Stimulated activated CD8-positive, alpha-beta memory T cell treated with anti-CD3 and anti-CD28 coated beads, Interleukin-4, amount 100 ng/mL, for 48 hours (primary cell): ENCODE measurements at places on chromosomes 6 and 20.

- DNase-seq = no peak
Measured at GRCh38 chr20:8433291-8433690, 301.2 kb downstream of the PLCB1 start.

- no peak for DNase-seq
Measured at GRCh38 chr20:50876063-50876685, 55.1 kb downstream of the ADNP start.

DNA sequence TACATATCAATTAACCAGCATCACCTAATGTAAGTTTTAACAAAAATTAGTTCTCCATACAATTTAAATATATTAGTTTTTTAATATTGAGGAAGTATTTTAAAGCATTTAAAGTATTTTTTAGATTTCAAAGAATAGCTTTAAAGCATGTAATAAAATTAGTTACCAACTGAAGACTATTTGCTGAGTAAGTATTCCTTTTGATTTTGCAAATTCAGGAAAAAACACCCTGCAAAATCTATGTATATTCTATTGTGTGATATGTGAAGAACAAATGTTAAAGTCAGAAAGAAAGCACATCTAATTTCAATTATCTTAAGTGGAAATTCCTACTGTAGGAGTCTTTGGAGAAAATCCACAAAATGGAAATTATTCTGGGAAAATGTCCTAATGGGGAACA, 107.3 kb downstream of the COL21A1 start:
- DNase-seq = no peak

- no peak for DNase-seq
Measured at GRCh38 chr6:164124986-164125385, 710.5 kb downstream of the QKI start.

GRCh38 chr6:36913082-36913481, 27.3 kb downstream of the C6orf89 start:
- DNase-seq = no peak

DNA sequence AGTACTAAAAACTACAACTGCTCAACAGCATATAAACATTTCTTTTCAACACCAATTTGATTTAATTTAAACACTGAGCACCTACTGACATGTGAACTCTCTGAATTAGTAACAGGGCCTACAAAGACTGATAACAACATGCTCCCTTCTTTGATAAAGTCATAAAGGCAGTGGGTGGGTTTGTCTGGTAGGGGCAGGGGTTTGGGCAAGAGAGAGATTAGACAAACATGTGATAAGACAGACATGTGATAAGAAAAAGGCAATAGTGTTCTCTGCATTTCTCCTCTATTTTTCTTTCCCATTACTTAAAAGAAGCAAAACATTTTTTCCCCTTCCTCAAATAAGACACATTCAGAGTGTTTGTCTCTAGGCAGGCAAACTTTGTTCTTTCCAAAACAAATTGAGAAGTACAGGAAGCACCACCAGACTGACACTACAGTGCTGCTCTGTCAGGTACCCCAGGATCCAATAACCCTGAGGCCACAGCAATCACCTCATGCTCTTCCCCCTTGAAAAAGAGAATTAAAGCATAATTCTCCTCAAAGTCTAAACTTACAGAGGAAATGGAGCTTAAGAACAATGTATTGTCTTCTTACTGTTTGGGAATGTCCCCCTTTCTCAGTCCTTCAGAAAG, 11.9 kb downstream of the C6orf52 start:
- no peak for DNase-seq

- DNase-seq = no peak
Measured at GRCh38 chr6:133704371-133704770, 184.5 kb upstream of the TCF21 start.

DNA sequence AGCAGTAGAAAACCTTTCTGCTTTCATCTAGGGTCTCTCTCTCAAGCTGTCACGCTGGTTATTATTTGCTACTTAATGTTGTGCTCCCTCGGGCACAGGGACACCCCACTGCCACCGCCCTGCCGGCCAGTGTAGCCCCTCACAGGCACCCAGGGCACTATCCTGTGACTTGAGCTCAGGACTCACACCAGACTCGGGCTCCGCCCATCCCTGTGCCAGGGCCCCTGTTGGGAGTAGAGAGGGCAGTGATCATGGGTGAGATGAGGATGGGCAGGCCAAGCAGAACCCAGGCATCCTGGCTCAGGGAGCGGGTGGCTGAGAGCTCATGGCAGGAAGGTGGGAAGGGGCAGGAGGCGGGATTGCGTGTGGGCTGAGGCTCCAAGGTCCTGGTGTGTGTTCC, 371.9 kb downstream of the ZFAND3 start:
- no peak for DNase-seq

GRCh38 chr6:41429506-41430504, 94.4 kb downstream of the NCR2 start:
- DNase-seq = no peak

DNA sequence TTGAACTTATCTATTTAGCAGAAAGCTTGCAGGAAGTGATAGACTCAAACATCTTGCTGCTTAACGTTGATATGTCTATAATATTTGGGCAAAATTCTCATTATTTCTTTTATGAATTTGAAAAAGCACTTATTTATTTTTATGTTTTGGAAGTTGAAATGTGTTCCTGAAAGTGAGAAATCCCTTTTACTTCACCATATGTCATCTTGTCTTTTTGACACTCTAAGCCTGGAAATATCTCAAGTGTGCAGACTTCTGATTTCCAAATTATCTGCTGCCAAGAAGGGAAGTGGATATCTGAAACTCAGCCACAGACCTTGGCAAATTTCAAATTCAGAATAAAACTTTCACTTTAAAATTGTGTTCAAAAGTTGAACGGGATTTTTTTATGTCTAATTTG, 368.7 kb upstream of the MANEA start:
- DNase-seq = no peak

- DNase-seq = no peak
Measured at GRCh38 chr6:162149786-162150185, 577.8 kb downstream of the PRKN start.

GRCh38 chr20:43389839-43390626, 67.7 kb upstream of the SRSF6 start:
- DNase-seq = peak; percentile 54

- DNase-seq = no peak
Measured at GRCh38 chr6:1306133-1306532, 5.8 kb upstream of the FOXQ1 start.

DNA sequence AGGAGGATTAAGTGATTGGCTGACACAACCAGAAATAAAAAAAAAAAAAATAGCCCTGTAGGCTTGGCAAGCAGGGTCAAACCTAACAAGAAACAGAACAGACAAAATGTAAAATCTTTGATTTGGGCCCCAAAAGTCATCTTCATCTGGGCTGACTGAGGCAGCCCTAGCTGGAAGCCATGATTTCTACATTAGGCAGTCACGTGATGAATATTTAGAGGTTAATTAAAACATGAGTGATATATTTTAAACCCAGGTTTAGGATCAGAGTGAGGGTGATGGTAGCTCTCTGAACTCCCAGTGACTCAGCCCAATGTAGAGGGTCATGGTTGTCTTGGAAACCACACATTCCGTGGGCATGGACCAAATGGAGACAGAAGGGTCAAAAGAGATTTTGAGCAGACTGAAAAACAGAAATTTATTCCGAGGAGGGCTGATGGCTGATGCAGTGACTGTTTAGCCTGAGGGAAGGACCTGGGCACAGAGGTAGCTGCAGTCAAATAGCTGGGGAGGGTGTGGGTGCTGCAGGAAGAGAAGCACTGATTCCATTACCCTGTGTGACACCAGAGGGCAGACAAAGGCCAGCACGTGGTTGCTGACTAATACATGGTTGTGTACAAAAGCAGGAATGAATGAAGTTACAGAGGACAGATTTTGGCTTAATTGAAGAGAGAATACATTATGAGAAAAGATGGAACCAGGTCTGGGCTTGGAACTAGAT, 573.1 kb upstream of the CHD6 start:
- no peak for DNase-seq

GRCh38 chr6:24997905-24998304, 62.1 kb upstream of the RIPOR2 start:
- no peak for DNase-seq

DNA sequence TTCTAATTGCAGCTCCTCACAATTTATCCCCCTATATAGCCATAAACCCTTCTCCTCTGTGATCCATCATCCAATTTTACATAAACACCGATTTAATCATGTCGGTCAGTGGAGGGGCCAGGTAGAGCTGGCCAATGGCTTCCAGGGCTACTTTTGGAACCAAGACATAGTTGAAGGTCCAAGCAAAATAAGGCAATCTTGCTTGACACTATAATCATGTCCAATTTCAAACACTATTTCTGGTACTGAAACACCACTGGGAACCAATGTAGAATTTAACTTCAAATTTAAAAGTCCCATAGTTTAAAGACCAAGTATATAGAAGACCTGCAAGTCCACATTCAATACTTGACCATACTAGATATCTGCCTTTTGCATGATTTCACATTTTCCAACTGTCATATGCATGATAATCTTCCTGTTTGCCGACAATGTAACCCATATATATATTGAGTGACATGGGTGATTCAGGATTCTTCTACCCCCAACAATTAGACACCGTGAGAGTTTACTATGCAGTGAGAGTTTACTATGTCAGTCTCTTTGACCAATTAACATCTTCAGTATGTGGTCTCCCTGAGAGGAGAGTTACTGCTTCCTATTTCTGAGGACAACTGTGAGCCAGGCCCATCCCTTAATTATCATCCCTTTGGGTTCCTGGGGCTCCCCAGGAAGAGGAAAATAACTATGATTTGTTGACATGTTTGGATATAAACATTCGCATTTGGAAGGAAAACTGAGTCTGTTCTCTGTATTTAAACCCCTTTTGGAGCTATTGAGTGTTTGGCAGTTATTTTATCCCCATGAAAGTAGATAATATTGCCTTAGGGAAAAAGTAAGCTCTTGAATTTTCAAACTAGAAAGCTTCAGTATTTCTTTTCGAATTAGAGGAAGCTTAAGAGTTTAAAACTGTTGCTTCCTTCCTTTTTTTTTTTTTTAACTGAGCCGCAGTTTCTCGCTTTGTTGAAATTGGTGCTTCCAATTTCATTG, 31.8 kb downstream of the SAMD3 start:
- DNase-seq = no peak

DNA sequence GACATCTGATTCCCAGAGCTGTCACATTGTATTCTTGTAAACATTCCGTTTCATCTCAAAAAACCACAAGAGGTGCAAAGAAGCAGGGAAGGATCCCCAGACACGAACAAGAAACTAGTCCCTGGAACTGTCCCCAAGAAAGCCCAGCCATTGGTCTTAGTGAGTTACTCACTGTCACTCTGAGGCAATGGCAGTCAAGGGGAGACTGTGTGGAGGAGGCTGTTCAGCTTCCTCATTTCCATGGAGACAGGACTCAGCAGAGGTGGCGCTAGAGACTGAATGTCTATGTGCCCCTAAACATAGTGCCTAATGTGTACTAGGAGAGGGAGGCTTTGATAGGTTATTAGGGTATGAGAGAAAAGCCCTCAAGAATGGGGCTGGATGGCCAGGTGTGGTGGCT, 11.1 kb downstream of the ULBP1 start:
- no peak for DNase-seq

DNA sequence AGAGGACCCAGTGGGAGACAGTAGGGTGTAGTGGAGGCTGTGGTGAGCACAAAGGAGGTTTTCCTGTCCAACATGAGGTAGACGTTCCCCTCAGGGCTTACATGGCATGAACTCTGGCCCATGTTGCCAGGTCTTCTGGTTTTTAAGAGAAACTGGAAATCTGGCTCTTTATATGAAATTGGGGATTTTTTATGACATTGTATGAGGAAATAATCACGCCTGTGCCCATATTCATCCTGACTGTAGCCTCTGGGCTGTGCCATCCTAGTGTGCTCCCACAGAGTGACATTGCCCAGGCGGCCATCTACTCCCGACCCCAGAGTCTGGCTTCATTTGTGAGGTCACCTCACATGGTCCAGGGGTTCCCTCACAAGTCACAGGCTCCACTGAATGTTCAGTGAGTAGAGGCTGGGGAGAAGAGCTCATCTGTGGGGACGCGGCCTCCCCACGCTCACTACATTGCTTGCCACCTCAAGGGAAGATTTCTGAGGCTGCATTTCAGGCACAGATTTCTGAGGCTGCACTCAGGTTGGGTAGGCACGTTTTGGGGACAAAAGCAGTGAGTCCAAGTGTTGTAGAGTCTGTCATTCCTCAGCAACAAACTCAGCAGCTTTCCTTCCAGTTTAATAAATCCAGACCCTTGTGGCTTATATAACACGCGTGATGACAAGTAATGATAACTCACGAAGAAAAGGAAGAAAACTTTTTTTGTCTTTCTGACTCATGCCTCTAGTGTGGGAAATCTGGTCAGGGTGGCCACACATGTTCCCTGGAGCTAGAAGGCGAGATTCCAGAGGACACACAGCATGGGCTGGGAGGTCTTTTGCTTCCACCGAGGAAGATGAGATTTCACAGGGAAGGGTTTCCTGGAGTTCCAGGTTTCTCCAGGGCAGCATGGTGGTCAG, 41.7 kb downstream of the SLC24A3 start:
- no peak for DNase-seq

- DNase-seq = no peak
Measured at GRCh38 chr6:13611715-13612114, 3.4 kb upstream of the NOL7 start.

DNA sequence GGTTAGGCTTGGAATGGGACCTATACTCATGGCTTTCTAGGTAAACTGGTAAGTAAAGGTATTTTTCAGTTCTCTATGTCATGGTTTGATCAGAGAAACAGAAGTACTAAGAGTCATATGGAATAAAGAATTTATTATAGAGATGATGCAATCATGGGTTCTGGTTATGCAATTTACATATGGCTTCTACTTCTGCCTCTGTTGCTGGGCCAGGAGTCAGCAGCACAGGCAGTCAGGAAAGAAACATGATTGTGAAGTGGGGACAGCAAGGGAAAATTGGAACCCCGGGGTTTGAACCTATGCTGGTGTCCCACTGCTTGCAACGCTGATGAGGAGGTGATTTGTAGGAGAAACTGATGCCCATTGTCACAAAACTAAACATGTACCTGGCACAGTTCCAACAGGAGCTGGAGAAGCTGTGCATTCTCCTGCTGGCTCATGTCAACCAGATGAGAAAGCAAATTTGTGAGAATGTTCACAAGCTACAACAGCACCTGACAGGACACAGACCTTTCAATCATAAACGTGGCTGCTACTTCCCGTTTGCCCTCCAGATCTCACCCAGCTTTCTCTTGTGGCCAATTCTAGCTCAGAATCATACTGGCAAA, 887.1 kb downstream of the TFAP2A start:
- DNase-seq = no peak

DNA sequence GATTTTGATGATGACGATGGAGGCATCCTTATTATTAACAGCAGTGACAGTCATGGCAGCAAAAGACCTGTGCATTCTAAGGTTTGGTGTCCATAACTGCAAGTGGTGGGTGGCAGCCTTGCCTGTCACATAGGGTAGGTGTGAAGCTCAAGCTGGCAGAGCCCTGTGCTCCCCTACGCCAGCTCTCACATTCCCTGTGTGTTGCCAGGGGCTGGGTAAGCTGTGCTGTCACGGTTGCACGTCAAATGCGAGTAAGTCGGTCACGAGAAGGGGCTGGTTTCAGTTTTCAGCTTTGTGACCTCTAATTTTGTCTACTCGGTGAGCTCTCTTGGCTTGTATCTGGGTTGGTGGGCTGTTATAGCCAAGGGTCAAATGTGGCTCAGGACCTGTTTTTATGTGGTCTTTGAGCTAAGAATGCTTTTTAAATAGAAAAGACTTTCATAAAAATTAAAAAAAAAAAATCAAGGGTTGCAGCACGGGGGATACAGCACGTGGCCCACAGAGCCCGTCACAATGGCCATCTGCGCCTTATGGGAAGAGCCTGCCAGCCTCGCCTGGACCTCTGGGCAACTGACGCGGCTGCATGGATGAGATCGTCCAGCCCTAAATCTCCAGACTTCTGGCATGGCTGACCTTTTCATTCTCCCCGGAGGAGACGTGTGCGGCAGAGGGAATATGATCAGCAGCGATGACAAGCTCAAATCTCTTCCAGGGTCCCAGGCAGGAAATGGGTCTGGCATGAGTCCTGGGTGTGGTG, 148.5 kb downstream of the PHACTR3 start:
- no peak for DNase-seq
